Cerebellum (tissue), 4 donors: ENCODE measurements at places on chromosomes 1 and 21. TPM values are rescaled to one million over a fixed set of nuclear protein-coding genes. Genes with fewer than 3 reads are reported as not detected.

DNA sequence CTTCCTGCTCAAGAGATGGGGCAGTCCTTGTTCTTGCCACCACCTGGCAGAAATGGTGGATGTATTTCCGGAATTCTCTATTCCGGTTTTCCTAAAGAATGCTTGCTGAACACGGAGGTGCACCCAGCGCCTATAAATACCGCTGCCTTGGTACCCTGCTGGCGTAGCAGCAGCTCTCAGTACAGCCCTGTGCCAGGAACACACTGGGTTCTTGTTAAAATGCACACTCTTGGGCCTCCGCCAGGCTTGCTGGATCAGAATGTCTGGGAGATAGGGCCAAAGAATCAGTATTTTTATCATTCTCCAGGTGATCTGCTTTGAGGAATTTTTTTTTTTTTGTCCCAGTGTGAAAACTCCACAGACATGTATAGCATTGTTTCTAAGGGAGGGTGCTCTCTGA is 54.2 kb downstream of the IGSF5 start:
- peak; percentile 10 for DNase-seq

GRCh38 chr1:40951943-40952743 is 27.4 kb upstream of the CTPS1 start:
- DNase-seq = peak; percentile 82

DNA sequence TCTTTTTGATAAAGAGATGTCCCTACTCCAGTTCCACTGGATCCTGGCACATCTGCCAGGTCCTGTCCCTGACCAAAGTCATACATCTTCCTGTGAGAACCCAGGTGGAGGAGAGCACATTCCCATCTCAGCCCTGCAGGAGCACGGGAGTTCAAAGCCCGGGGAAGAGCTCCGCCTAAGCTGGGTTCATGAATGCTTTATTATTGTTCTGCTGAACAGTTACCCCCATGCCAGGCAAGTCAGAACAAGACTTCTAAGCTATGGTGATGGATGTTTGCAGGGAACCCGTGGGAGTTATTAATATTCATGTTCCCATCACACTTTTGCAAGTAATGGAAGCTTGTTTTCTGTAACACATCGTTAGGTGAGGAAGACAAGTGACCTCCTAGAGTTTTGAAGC is 62.9 kb downstream of the SEC16B start:
- no peak for DNase-seq

DNA sequence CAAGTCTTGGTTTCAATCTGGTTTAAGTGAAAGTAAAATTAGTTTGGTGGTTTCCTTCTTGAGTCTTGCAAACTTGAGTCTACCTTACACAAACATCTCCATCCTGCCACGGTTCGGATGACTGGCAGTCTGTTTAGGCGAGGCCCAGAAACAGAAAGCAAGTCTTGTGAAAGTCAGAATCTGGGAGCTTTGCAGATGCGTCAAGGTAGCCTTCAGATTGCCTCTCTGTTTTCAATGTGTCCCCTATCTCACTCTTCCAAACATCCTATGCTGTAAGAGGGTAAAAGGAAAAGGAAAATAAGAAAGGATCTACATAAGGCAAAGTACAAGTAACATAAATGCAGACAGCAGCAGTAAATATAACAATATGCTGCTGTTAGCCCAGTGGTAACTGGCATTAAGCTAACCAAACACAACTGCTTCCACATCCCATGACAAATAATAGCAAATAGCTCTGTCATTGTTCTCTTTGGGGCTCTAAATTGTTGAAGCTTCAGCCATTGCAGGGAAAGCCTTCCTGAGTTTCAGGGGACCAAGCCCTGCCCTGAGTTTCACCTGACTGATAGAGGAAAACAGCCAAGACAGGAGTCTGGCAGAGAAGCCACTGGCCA is 26.2 kb upstream of the C1orf105 start:
- no peak for DNase-seq

DNA sequence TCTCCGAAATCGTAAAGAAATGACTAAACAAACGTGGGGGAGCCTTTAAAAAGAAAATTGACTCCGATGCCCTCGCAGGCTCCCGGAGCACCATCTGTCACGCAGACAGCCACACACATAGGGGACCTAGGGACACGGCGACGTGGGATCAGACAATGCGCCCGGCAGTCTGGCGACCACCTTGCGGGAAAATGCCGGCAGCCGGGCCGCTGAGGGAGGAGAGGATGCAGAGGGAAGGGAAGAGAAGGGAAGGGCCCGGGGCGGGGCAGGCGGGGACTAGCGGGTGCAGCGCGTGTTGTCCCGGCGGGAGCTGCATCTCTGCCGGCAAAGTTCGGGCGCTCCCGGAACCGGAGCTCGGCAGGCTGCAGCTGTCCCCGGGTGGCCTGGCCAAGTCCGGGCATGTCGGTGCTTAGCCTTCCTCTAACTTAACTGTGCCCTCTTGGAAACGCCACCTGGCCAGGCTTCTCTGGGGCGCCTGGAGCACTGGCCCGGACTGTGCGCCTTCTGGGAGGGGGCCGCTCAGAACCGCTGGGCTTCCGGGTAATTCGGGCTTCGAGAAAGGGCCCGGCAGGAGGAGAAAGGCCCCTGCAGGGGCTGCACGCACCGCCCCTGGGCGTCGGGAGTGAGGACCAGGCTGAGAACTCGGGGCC is 1.8 kb downstream of the NHLH2 start:
- peak; percentile 57 for DNase-seq

HMGCL gene
- total RNA-seq = 9.8 TPM

DNA sequence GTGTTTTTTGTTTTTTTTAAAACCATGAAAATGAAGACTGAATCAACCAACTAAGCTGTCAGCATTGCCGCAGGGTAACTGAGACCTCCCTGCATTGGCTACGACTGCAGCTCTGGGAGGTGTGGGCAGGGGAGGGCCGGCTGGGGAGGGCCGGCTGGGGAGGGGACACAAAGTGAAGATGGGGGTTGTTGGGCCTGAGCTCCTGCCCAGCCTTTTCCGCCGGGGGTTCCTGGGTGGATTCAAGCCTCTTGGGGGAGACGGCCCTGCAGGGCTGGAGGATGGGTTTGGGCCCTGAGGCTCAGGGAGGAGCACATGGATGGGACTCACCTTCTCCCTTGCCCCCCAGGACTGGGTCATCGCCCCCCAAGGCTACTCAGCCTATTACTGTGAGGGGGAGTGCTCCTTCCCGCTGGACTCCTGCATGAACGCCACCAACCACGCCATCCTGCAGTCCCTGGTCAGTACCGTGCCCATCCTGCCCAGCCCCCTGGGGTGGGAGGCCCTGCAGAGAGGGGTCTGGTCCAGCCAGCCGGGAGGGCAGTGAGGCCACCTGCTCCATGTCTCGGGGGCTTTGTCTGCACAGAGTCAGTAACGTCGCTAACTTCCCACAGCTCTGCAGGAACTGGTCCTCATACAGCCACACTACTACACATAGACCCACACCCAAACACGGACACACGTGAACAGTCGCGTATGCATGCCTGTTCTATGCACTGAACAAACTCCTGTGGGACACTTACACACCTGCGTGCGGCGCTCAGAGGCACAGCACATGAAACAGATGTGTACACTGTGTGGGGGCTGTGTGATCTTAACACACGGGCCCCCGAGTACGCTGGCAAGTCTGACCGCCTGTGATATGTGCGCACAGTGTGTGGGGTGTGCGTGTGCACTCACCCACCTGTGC is 31.5 kb downstream of the BMP8A start:
- DNase-seq = no peak

GRCh38 chr1:41582851-41583657 is 98.6 kb upstream of the EDN2 start:
- DNase-seq = no peak

DNA sequence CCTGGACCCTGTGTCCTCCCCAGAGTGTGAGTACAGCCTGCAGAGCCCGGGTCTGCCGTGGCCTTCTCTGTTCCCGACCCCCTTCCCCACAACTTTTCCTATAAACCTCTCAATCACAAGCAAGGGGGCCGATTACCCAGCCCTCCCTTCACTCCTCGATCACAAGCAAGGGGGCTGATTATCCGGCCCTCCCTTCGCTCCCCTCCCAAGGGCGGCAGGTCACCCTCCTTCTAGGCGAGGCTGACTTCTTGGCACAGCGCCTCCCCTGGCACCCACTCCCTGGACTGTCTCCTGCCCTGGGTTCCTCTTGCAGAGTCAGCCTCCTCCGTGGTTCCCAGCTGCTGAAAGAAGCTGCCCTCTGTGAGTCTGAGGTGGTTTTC is 12.3 kb upstream of the LDLRAP1 start:
- DNase-seq = no peak

- peak; percentile 69 for DNase-seq
These were observed 535.4 kb downstream of the KIF26B start for GRCh38 chr1:245690156-245690690.

DNA sequence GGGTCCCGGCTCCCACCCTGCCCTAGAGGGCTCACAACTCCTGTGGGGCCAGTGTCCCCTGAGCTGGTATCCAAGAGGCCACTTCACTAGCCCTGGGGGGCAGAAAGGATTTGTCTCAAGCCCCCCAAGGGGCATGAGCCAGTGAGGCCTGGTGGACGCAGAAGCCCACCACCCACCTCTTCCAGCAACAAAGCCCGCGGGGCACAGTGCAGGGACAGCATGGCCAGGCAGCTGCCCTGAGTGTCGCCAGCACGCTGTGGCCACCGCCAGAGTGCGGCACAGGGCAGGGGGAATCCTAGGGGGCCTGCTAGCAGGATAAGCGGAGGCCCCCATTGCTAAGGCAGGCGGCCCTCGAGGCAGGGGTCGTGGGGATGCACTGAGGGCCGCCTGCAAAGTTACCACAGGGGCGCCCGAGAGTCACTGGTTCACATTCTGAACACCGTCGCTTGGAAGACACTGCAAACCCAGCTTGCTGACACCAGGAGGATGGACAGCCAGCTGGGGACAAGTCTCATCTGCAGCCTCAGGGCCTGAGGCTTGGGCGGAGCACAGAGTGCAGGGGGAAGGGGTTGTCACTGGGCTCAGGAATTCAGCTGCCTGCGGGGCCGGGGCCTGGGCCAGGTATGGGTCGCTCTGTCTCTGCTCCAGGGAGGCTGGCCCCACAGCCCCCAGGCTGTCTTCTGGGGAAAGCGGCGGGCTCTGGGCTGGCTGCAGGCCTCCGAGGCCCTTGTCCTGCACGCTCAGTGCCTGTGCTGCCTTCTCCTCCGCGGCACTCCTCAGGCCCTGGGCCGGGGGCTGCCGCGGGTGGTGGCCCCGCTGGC is 26.8 kb downstream of the SLC19A1 start:
- DNase-seq = no peak

GRCh38 chr1:94783342-94784189 is 36.6 kb upstream of the SLC44A3 start:
- peak; percentile 30 for DNase-seq

HHIPL2 gene
- total RNA-seq = 0.36 TPM

DNA sequence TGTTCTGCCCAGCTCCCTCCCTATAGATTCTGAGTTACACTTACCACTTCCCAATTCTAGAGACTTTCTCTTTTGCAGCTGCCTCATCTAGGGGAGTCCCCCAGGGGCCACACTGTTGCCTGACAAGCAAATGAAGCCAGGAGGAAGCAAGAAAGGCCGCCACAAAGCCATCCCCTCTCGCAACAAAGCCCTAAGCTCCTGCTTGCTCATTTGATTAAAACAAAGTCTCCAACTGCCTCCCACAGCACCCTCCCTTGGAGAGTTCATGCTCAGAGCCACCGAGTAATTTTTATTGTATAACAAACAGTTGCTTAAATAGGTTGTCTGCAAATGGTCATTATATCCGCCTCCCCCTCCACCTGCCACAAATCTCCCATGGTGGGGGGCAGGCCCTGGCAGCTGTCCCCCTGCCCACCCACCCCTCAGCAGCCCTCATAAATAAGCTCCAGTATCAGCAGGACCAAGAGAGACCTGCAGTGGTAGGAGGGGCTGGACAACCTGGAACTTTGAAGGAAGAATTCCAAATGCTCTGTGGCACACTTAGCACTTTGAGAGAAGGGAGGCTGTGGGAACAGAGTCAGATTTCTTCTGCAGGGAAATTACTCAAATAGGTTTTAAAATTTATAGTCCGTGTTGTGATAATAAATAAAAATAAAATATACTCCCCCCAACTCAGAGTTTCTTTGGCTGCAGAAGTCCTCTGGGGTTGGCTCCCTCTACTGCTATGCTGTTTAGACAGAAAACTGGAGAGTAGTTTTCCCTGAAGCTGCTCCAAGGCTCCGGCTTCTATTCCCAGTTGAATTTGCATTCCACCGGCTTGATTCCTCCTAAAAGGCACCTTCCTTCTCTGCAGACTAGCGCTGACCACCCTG is 237.5 kb downstream of the TTLL7 start:
- no peak for DNase-seq

KRTAP19-1 gene
- total RNA-seq = not detected

- DNase-seq = no peak
These were observed 25.6 kb downstream of the RNF187 start for GRCh38 chr1:228512781-228513198.

DNA sequence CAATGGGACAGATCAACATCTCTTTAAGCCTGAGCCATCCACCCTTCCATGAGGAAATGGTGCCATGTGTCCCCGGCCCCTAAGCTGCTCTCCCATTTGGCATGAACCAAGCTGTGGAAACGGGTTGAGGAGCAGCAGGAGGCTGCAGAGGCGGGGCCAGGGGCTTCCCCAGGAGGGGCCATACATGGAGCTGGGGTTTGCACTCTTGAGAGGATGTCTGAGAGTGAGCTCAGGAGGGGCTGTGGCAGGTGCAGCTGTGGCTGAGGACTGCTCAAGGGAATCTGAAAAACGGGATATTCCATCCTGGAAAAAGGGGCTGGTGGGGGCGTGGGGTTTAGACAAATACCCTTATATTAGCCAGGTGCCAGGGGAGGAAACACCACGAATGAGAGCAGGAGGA is 7.1 kb upstream of the CLEC20A start:
- DNase-seq = no peak

- DNase-seq = no peak
These were observed 620.4 kb upstream of the BEND5 start for GRCh38 chr1:49397086-49397485.

- no peak for DNase-seq
These were observed 10.1 kb downstream of the RBP7 start for GRCh38 chr1:10007169-10007568.

- no peak for DNase-seq
These were observed 124.0 kb upstream of the ERG start for GRCh38 chr21:38622081-38622826.

GRCh38 chr1:100496896-100497295 is 41.0 kb upstream of the GPR88 start:
- DNase-seq = no peak

- no peak for DNase-seq
These were observed 26.2 kb upstream of the TADA1 start for GRCh38 chr1:166902279-166902678.

- no peak for DNase-seq
These were observed 25.2 kb downstream of the NVL start for GRCh38 chr1:224304767-224305166.

SIKE1 gene
- total RNA-seq = 88.4 TPM

GRCh38 chr1:41274752-41275545 is 32.8 kb upstream of the SCMH1 start:
- no peak for DNase-seq

- no peak for DNase-seq
These were observed 55.3 kb downstream of the PTPN14 start for GRCh38 chr1:214496126-214496525.

DNA sequence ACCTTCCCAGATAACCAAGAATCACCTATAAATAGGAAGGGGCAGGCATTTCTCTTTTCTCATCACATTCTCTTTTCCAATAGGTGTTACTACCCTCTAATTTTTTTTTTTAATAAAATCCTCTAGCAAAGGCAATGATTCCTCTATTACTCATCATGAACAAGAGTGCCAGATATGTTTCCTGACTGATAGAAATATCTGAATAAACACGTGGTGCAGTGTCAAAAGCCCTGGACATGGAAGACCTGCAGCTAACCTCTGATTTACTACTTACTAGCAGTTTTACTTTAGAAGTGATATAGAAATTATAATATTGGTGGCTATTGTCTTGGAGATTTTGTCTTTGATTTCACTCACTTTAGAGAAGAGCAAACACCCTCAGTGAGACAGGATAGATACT is 194.6 kb upstream of the SAMSN1 start:
- no peak for DNase-seq

FCGR1A gene
- total RNA-seq = 8.0 TPM

- DNase-seq = no peak
These were observed 41.8 kb upstream of the PWP2 start for GRCh38 chr21:44065428-44065827.
